GM12892 (cell line): ENCODE measurements at places on chromosomes 7 and 10.

- no peak for DNase-seq
Measured at GRCh38 chr10:89942217-89942616, 240.8 kb downstream of the KIF20B start.

DNA sequence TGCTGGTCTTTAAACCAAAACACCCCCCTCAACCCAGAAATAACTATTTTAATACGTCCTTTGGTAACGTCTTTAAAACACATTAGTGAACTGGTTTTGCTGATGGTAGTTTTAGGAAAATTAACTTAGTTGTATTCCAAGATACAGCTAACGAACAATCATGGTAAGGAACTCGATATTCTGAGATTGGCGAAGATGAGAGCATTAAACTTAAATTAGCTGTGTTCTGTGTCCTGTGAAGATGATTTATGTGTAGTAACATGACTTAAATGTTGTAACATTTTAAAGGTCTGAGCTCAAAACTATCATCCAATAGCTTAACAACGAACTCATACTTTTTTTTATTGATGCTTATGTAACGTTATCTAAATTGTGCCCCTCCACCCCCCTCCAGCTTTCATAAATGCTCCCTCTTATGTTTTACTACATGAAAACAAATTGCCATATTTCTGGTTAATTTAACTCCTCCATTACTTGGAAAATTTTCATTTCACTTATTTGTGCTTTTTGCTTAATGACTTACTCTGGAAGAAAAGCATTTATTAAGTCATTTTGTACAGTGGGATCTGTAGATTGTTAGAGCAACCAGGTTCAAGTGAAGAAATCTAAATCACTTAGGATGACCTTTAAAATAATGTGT, 1.7 kb downstream of the SDK1 start:
- DNase-seq, result no peak

GRCh38 chr10:106214243-106214642, 950.3 kb downstream of the SORCS1 start:
- DNase-seq, result no peak

DNA sequence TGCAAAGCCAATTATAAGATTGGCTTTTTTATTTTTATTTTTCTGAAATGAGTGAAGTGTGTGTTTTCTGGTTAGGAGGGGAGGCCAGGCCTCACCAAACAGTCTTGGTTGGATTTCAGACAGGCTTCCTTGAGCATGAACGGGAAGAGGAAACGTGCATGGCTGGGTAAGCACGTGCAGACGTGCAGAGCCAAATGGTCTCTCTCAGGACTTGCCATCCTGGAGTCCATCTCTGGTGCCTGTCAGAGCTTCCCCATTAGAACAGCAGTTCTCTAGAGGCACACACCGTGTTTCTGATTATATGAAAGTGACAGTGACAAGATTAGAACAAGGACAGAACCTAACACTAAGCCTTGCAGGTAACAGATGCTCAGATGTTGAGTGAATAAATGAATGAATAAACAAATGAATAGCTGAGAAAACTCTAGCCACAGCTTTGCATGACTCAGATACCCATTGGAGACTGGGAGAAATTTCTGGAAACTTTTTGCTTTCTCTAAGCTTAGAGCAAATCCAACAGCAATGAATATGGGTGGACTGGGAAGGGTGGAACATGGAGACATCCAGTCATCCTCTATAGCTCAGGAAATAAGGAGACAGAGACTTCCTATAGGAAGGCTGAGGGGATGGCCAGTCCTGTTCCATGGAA, 11.8 kb upstream of the CALD1 start:
- no peak for DNase-seq

GRCh38 chr10:103618575-103619423, 125.3 kb downstream of the NEURL1 start:
- no peak for DNase-seq

DNA sequence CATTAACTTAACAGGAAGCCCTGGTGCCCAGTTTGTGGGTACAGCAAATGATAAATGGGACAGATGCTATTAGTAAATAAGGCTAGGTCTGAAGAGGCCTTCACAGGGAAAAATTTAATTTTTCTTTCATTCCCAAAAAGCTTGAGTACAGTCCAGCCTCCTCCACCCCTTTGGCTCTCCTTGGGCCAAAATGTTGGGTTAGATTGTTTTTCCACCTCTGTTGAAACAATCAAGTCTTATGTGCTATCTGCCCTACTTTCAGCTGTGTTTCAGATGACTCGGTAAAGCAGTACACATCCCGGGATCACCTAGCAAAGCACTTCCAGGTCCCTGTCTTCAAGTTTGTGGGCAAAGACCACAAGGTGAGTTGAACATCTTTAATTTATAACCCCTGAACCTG, 24.3 kb downstream of the PLA2G12B start:
- DNase-seq, result no peak

DNA sequence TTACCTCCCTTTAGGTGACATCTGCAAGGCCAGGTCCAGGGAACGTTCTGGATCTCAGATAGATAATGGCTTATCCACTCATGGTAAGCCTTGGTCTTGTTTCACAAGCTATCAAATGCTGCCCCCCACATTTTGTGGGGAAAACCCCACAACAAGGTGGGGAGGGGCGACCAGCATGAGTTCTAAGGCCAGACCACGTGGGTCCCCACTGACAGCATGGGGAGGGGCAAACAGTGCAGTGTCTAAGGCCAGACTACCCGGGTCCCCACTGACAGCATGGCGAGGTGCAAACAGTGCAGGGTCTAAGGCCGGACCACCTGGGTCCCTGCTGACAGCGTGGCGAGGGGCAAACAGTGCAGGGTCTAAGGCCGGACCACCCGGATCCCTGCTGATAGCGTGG, 102.8 kb downstream of the DIP2C start:
- no peak for DNase-seq

DNA sequence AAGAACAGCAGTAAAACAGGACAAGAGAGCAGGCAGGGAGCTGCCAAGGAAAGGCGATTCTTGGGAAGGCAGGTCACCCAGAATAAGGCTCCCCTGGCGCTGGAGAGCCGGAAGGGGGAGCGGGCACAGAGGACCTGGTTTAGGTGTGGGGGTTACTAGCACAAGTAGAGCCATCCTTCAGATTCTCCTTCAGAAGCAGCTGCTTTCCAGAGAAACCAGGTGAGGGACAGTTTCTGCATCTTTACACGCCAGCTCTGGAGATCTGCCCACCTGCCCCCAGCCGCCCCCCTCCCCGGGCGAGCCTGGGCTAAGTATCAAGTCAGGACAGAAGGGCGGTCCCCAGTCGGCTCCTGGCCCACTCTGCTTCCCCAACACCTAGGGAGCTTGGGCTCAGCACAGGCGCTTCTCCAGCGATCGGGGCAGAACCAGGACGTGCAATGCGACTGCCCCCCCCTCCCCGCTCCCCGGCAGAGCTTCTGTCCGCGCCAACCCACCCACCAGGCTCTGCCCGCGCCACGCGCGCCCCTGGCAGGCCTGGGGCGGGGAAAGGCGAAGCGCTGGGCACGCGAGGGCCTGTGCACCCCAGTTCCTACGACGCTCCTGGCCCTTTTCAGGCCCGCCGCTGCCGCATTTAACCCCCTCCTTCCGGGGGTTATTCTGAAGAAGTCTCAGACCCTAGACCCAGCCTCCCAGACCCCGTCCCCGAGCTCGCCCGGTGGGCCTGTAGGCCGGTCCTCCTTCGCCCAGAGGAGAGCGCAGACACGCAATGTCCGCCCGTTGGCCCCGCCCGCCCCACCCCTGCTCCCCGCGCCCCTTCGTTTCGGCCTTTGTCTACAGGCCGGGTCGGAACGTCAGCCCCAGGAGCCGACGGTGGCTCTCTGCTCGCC, 4.4 kb upstream of the EN2 start:
- DNase-seq, result no peak

- no peak for DNase-seq
Measured at GRCh38 chr7:42456756-42457276, 219.8 kb upstream of the GLI3 start.

- DNase-seq, result no peak
Measured at GRCh38 chr7:117041007-117041406, 87.7 kb downstream of the ST7 start.
